Body of pancreas (tissue), 4 donors: ENCODE measurements at places on chromosomes 5 and 9.

GRCh38 chr9:73845539-73845938, 651.6 kb upstream of the RORB start:
- DNase-seq, result no peak

GRCh38 chr9:129221233-129221632, 43.2 kb upstream of the IER5L start:
- peak; percentile 26 for DNase-seq

GRCh38 chr5:10910261-10910660, 149.2 kb upstream of the DAP start:
- no peak for DNase-seq

DNA sequence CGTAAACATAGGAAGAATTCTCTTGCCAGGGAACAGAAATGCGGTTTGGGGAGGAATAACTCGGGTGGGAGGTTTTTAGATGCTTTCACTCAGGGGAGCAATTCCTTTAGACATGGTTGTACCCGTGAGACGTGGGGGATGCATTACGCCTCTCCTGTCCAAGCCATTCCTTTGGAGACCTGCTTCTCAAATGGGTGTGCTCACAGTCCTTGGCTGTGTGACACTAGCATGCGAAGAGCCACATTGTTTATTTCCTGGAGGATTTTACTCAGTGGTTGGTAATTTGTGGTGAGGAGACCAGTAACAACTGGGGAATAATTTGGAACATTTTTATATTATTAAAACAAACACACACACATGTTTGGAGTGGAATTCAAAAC, 18.5 kb downstream of the COL15A1 start:
- DNase-seq, result peak; percentile 28

GRCh38 chr5:107067395-107067794, 603.3 kb downstream of the EFNA5 start:
- no peak for DNase-seq

GRCh38 chr9:99635032-99635431, 186.7 kb upstream of the NR4A3 start:
- DNase-seq, result no peak

GRCh38 chr5:14313986-14314690, 171.0 kb downstream of the TRIO start:
- DNase-seq, result no peak

- no peak for DNase-seq
Measured at GRCh38 chr5:74322191-74322590, 318.3 kb downstream of the ENC1 start.

DNA sequence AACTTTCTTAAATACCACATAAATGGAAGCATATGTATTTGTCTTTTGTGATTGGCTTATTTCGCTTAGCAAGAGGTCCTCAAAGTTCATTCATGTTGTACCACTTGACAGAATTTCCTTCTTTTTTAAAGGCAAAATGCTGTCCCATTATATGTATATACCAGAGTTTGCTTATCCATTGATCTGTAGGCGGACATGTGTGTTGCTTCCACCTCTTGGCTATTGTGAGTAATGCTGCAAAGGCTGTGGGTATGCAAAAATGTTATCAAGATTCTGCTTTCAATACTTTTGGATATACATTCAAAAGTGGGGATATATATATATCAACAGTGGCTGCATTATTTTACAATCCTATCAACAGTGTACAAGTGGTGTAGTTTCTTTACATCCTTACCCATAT, 271.0 kb downstream of the PRR16 start:
- no peak for DNase-seq

- DNase-seq, result no peak
Measured at GRCh38 chr5:589173-589572, 23.0 kb upstream of the CEP72 start.

DNA sequence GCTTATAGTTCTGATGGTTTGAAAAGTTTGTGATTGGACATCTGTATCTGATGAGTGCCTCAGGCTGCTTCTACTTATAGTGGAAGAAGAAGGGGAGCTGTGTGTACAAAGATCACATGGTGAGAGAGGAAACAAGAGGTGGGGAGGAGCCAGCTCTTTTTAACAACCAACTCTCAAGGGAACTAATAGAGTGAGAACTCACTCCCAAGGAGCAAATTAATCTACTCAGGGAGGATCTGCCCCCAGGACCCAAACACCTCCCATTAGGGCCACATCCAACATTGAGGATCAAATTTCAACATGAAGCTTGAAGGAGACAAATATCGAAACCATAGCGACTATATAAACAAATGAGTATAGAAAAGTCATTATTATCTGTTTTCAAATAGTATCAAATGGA, 64.7 kb upstream of the PRLR start:
- DNase-seq, result no peak

DNA sequence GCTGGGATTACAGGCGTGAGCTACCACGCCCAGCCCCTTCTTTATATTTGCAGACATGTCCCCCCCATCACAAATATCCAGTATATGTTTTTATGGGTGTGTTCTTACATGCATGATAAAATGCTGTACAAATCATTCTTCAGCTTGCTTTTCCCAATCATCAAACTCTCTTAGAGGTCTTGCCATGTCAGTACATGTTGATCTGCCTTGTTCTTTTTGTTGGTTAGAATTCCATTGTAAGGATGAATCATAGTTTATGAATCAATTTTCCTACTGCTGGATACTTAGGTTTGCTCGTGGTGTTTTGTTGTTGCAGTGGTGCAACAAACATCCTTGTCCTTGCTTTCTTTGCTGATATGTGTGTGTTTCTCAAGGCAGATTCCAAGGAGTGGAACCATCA, 79.9 kb upstream of the NEURL1B start:
- DNase-seq, result no peak

- no peak for DNase-seq
Measured at GRCh38 chr5:926417-927171, 33.9 kb downstream of the TRIP13 start.

DNA sequence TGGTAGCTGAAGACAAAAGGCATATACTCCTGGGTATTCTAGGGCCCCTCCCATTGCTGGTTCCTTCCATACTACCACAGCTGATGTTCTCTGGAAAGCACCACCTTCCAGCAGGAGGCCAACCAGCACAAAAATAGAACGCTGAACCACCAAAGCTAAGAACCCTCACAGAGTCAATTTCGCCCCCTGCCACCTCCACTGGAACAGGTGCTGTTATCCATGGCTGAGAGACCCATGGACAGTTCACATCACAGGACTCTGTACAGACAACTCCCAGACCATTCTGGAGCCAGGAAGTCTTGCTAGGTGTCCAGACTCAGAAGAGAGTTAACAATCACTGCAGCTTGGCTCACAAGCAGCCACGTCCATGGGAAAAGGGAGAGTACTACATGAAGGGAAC, 1851.5 kb upstream of the NUDT12 start:
- no peak for DNase-seq

GRCh38 chr9:113520109-113520642, 56.6 kb downstream of the RGS3 start:
- peak; percentile 87 for DNase-seq

DNA sequence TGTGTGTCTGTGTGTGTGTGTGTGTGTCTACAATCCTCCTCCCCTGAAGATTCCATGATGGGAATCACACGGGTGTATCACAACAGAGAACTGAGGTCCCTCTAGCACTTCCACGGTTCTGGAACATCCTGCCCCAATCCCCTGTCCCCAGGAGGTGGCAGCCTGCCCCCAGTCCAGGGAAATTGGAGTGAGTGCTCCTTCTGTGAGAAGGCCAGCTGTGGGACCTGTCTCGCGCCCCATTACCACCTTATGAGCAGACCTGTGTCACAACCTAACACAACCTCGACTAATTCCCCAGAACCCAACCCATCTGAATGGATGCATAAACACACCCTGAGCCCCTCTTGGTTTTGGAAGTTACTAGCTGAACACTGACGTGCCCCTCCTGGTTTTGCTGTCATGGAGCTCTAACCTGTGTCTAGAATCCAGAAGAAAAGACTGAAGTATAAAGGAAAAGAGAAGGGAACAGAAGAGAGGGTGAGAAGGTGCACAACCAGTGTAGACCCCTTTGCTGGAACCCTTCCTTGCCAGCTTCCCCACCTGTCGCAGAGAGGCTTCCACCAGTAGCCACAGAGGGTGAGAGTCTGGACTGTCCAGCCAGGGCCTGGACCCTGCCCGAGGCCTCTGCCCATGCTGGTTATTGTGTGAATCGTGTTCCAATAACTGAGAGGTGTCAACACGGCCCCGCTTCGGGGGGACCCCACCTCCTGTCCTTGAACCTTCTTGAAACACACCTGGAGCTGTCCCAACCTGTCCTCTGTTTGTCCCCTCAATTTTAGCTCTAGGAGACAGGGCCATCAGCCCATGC, 3.4 kb downstream of the BTNL9 start:
- DNase-seq, result no peak

- no peak for DNase-seq
Measured at GRCh38 chr5:144048259-144048856, 122.1 kb downstream of the YIPF5 start.

DNA sequence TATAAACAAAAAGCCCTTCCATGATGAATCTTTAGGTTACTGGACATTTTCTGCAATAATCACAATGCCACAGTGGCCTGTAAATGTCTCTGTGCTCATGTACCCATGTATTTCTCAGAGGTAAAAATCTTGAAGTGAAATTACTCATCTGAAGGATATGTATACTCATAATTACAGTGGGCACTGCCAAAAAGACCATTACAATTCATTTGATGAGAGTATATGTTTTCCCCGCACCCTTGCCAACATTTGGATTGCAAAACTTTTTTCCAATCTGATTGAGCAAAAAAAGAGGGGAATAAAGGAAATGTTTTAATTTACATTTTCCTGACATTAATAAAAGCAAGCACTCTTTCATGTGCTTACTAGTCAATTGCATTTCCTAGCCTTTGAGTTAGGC, 110.5 kb downstream of the EPB41L4A start:
- DNase-seq, result no peak

- DNase-seq, result no peak
Measured at GRCh38 chr5:93406971-93407401, 174.0 kb downstream of the NR2F1-AS1 start.

DNA sequence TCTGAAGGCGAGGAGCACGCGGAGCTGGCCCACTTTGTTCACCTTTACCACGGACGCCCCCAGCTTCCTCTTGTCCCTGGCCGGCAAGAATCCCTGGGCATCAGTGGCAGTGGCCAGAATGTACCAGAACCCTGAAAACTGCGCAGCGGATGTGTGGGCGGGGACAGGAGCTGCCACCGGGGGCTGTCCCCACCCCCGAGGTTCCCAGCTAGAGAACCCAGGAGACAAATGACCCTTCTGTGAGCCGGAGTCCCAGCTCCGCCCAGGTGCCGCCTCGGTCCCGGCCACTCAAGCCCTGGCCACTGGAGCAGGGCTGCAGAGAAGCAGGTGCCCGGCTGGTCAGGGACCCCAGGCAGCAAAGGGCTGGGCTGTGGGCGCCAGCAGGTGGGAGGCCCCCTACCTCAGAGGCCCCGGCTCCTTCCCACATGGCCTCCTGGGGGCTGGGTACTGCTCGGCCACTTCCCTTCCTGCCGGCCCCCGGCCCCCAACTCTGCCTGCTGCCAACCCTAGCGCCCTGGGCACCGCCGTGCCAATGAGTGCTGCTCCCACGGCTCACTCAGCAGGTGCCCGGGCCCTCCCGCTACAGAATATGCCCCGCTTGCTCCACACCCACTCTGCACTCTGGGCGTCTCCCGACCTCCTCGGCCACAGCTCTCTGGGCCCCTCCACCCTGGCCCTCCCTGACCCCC, 713 bp downstream of the LCN10 start:
- DNase-seq, result no peak

DNA sequence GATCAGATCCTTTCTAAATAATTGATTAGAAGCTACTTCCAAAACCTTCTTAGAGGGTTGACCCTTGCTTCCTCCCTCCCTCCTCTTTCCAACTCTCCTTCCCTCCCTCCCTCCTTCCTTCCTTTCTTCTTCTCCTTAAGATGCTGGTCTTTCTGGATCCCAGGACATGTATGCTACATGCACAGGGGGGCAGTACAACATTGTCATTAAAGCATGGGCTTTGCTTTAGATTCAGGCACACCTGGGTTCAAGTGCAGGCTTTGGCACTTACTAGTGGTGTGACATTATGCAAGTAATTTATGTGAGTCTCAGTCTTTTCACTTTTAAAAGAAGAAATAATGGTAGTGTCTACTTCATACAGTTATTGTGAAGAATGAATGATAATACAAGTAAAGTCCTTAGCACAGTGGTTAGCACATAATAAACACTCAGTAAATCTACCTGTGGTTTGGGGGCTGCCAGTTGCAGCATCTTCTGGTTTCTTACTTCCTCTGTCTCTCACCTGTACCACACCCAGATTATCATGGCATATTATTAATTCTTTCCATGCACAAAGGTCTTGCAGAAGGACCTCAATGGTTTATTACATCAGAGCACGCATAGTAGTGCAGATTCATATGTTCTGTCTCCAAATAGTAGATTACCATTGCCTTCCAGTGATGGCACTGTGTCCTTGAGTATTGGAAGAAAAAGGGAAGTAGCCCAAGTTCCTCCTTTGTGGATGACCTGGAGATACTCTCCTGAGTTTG, 154.1 kb downstream of the ARHGAP26 start:
- DNase-seq, result no peak

DNA sequence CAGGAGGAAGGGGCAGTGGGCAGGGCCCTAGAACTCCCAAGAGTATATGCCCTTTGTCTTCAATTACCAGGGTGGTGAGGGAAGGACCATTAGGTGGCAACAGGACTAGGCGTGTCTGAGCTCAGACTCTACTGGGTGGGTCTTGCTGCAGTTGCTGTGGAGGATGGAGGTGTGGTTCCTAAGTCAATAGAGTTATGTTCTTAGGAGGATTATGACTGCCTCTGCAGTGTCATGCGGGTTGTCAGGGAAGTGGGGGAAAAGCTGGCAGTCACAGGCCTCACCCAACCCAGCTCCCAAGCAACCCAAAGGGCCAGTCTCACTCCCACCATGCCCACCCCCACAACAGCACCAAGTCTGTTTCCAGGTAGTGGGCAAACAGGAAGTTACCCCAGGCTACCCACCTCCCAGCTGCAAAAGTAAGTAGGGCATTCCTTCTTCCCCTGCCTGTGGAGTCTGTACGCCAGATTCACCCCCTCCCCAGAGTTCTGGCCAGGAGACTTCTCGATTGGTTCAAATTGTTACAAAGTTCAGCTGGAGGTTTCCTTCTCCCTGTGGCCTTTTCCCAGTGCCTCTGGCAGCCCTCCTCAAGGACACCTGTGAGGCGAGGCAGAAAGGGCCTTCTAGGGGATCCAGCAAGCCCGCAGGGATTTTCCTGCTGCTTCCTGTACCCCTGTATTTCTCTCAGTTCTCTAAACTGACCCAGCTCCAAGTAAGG, 145.3 kb downstream of the HINT1 start:
- no peak for DNase-seq

DNA sequence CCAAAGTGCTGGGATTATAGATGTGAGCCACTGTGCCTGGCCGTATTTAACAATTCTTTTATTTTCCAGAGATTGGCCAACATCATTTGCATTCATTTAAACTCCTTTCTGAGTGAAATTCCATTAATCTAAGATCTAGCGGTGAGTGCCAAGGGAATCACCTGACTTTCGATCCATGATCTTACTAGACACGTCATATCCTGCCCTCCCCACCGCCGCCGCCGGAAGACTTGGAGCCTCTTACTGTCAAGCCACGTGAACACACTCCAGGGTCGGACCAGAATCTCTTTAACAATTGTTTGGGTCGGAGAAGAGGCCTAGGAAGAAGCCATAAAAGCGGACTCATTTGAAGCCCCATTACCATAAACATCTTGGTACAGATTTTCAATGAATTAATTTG, 12.9 kb downstream of the INPP5E start:
- no peak for DNase-seq

- no peak for DNase-seq
Measured at GRCh38 chr9:78405461-78405860, 108.5 kb downstream of the PSAT1 start.

- DNase-seq, result no peak
Measured at GRCh38 chr5:54602475-54602874, 84.9 kb downstream of the SNX18 start.
